ENCODE measurements at places on chromosomes 7 and 10.
A peak's percentile ranks its signal among the peaks of the same experiment; 100 is the strongest.

DNA sequence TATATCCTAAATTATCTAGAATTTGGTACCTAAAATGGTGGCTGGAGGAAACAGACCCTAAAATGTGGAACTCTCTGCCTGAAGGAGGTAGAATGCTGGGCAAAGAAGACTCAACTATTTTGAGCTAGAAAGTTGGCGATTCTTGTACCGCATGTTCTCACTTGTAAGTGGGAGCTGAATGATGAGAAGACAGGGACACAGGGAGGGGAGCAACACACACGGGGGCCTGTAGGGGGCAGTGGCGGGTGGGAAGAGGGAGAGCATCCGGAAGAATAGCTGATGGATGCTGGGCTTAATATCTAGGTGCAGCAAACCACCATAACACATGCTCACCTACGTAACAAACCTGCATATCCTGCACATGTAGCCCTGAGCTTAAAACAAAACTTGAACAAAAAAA, 250.6 kb downstream of the CALN1 start:
- no peak for DNase-seq

- no peak for DNase-seq
Observed at GRCh38 chr10:122559228-122559627, 1.3 kb upstream of the DMBT1 start.

GRCh38 chr10:75107756-75108683, 3.4 kb upstream of the SAMD8 start:
- peak; percentile 78 for DNase-seq

DNA sequence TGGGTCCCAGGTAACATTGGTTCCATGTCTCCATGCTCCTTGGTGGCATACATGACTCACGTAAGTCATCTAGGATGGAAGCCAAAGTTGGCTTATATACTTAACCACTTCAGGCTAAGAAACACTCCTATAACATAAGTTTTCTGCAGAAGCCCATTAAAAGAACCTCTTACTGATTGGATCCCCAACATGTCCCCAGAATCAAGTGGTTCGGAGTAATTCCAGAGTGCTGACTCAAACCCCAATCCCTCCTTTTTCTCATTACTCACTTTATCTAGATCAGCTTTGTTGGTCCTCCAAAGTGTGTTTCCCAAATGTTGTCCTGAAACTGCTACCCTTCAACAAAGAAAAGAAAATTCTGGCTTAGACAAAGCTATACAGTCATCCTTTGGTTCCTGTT, 10.1 kb upstream of the ATOH7 start:
- no peak for DNase-seq

DNA sequence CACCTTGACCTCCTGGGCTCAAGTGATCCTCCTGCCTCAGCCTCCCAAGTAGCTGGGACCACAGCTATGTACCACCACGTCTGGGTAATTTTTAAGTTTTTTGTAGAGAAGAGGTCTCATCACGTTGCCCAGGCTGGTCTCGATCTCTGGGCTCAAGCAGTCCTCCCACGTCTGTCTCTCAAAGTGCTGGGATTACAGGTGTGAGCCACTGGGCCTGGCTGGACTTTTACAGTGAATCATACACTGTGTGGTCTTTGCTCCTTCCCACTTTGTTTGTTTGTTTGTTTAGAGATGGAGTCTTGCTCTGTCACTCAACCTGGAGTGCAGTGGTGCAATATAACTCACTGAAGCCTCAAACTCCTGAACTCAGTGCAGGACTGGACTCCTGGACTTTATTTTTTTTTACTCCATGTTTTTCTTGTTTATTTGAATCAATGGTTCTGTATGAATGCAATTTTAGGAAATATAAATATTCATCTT, 12.5 kb downstream of the PPIA start:
- no peak for DNase-seq

DNA sequence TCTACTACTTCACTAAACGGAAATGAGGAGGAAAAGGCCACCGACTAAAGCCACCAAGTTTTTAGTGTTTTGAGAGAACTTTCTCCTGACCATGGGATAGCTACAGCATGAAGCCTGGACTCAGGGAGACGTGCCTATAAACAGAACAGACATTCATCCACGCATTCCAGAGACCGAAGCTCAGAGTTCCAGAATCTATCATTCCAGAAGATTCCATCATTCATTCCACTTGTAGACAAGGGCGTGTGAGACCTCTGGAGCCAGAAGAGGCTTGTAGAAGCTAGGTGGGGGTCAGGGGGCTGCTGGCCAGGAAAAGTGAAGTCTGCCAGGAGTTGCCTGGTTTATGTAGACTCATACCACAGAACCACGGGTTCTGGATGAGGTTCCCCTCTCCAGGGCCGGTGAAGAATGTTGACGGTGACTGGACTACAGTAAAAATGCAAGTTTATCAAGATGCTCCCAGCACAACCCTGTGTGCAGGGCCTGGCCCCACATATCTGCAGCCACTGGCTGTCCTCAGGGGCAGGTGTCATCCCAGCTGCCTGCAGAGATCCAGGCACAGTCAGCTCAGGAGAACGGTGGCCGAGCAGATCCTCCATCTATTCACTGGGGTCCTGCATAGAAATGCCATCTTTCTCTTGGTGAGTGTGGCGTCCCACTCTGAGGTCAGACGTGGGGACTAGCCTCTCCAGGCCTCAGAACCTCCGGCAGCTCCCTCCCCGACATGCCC, 215.7 kb downstream of the USP6NL start:
- no peak for DNase-seq

- peak; percentile 73 for DNase-seq
Observed at GRCh38 chr7:152054367-152055230, 29.1 kb downstream of the GALNT11 start.

DNA sequence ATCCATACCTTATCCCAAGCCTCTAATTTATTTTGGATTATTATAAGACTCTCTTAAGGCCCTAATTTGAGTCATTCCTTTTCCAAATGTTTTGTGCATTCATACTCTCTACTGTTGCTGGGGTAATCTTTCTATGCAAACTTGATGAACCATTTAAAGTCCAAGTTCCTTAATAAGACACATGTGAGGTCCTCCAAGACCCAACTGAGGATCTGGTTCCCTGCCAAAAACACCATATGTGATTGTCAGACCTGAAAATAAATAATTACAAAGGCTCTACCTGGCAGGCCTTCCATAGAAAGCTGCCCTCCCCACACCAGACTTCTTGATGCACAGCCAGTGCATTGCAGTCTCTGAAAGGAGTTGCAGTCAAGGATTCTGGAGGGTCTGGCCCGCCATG, 257.9 kb upstream of the AKR1E2 start:
- DNase-seq, result no peak

- peak; percentile 66 for DNase-seq
Observed at GRCh38 chr10:44422570-44423101, 37.7 kb upstream of the CXCL12 start.

DNA sequence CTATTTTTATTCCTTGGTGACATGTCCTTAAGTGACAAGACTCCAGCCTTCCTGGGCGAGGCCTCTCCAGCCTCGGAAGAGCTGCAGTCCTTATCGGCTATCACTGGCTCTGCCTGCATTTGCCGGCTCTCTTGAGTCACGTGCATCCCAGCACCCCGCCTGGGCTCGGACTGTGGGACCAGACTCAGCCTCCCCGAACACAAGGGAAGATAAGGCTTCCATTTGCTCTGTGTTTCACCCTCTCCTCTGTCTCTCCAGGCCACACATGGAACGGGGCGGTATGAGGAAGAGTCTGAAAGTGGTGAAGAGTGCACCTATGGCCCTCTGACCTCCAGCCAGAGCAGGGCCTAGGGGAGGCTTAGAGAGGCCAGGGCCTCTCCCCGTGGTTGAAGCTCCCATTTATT, 4.7 kb downstream of the GDF2 start:
- DNase-seq, result peak; percentile 10

GRCh38 chr10:49599546-49599945, 10.6 kb upstream of the SLC18A3 start:
- DNase-seq, result peak; percentile 69

DNA sequence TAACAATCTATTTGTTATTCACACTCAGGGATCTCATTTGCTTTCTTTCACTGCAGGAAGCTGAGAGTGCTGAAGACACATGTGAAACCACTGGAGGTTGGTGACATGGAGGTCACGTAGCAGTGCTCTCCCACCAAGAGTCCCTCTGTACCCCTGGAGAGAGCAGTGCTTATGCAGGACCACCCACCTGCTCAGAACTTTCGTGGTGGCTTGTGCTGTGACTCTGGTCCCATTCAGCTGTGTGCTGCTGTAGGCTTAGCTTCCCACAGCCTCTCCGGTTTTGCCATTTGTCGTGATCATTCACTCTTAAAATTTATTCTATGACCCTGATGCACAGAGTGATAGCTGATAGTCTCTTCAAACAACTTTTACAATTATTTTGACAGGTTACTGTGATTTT, 96.0 kb upstream of the RSU1 start:
- no peak for DNase-seq

- DNase-seq, result no peak
Observed at GRCh38 chr10:69047111-69047832, 40.6 kb upstream of the SRGN start.

DNA sequence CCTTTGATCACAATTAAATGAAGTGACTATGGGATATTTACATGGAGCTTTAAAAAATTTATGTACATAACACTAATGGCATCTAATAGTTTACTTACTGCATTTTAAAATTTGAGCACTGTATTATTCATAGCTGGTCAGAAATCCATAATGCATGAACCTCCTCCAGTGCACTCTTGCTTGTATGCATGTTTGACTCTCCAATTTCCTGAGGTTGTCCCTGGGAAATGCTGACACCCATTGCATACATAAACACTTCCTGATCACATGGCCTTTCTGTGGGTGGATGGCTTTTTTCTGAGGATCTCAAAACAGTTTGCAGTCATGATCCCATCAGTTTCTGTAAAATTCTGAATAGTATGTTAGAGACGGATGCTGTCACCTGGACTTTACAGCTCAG, 577.8 kb downstream of the REEP3 start:
- no peak for DNase-seq

GRCh38 chr7:95530881-95531280, 45.1 kb downstream of the ASB4 start:
- no peak for DNase-seq

DNA sequence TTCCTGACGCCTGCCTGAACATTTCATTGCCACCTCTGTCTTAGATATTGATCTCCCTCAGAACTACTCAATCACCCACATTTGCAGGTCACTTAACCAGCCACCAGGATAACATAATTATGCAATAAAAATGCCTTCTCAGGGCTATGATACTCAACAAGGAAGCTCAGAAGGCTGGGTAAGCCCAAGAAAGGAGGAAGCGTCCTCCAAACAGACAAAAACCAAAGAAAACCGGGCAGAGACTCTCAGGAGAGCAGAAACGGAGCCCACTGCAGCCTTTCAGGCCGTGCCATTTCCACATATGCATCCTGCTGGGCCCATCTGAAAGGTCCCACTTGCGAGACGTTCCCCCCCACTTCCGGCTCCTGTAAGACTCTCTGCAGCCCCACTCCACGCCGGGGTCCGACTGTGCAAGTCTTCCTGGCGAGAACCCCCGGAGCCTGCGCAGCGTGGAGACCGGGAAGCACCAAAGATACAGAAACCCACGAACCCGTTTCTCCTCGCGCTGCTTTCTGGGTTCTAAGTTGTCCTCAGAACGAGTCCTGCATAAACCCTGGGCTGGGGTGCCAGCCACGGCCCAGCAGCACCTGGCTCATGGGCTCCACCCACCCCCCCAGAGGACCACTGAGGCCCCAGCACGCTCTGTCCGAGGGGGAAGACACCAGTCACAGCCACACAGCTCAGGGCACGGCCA, 83.7 kb downstream of the DIP2C start:
- DNase-seq, result no peak

DNA sequence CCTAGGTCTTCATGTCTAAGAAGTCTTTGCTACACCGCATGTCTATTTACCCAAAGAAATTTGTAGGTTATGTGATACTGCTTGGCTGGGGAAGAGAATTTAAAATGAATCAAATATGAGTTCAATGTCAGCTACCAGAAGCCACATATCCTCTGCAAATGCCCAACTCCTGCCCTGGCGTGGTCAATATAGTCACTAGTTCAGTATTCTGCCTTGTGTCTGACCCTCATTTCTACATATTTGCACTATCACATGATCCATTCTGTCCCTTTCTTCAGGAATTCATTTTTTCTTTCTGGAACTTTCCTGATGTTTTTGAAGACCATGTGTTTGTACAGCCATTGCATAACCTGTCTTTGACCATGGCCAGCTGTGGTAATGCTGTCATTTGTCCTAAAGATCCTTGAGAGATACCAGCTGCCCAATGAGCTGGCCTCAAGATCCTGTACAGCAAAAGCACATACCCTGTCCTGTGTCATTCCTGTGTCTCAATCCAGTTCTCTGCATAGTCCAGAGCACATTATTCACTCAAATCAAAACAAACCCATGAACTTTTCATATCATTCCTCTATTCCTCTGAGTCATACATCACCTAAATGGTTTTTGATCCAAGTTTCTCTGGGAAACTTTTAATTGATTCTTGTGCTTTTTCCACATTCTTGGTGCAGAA, 524.5 kb downstream of the PARD3 start:
- peak; percentile 52 for DNase-seq

DNA sequence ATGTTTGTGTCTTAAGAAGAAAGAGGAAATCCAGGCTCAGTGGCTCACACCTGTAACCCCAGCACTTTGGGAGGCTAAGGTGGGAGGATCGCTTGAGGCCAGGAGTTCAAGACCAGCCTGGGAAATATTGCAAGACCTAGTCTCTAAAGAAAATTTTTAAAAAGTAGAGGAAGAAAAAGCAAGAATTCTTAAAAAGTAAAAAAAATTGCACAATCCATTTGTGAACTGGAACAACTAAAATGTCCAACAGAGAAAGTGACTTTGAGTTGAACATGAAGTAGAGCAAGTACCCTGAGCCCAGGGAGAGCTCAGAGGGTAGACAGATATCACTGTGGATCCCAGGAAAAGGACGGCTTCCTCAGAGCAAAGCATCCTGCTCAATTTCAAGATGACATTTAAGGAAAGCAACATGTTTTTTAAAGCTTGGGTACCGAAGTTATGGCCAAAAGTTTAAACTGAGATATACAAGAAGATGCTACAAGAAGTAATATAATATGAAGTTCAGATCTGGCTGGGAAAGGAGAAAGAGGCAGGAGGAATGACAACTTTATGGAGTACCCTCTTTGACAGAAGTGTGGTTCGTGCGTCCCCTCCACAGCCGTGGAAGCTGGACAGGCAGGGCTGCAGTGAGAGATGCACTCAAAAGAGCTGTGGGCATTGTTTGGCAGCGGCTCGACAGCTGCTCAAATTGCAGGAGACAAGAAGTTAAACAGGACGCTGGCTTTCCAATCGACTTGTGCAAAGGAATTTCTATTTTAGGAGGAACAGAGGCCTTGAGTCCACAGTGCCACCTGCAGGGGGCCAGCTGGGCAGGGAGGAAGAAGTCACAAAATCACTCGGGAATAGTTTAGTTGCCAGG, 201.3 kb downstream of the JCAD start:
- no peak for DNase-seq

- no peak for DNase-seq
Observed at GRCh38 chr10:76309070-76309469, 877.6 kb downstream of the LRMDA start.

GRCh38 chr7:50227726-50228125, 76.8 kb upstream of the IKZF1 start:
- no peak for DNase-seq

DNA sequence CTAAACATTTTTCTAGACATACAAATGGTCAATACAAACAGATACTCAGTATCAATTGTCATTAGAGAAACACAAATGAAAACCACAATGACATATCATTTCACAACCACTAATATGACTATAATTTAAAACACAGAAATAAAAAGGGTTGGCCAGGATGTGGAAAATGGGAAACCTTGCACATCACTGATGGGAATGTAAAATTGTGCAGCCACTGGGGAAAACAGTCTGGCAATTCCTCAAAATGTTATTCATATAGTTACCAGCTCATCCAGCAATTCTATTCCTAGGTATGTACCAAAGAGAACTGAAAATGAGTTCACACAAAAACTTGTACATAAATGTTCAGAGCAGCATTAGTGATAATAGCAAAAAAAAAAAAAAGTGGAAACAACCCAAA, 106.1 kb upstream of the LRRTM3 start:
- no peak for DNase-seq
